ENCODE measurements at places on chromosomes 11 and 22.

DNA sequence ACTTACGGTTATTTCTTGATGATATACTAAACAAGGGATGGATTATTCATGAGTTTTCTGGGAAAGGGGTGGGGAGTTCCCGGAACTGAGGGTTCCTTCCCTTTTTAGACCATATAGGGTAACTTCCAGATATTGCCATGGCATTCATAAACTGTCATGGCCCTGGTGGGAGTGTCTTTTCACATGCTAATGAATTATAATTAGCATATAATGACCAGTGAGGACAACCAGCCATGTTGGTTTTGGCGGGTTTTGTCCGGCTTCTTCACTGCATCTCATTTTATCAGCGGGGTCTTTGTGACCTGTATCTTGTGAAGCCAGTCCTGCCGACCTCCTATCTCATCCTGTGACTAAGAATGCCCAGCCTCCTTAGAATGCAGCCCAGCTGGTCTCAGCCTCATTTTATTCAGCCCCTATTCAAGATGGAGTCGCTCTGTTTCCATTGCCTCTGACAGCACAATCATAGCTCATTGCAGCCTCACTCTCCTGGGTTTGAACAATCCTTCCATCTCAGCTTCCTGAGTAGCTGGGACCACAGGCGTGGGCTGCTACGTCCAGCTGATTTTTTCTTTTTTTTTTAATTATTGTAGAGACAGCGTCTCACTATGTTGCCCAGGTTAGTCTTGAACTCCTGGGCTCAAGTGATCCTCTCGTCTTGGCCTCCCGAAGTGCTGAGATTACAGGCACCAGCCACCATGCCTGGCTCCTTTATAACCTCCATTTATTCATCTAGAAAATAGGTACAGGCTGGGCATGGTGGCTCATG, 52.6 kb upstream of the EMID1 start:
- H3K36me3 ChIP-seq: no peaks in the 10 kb centered on the region
- DNase-seq: no peak
- H3K4me1 ChIP-seq: no peaks in the 10 kb centered on the region
- peak overlapping the region; percentile 61 for H3K27ac ChIP-seq
- no peak overlapping the region for H3K4me3 ChIP-seq

DNA sequence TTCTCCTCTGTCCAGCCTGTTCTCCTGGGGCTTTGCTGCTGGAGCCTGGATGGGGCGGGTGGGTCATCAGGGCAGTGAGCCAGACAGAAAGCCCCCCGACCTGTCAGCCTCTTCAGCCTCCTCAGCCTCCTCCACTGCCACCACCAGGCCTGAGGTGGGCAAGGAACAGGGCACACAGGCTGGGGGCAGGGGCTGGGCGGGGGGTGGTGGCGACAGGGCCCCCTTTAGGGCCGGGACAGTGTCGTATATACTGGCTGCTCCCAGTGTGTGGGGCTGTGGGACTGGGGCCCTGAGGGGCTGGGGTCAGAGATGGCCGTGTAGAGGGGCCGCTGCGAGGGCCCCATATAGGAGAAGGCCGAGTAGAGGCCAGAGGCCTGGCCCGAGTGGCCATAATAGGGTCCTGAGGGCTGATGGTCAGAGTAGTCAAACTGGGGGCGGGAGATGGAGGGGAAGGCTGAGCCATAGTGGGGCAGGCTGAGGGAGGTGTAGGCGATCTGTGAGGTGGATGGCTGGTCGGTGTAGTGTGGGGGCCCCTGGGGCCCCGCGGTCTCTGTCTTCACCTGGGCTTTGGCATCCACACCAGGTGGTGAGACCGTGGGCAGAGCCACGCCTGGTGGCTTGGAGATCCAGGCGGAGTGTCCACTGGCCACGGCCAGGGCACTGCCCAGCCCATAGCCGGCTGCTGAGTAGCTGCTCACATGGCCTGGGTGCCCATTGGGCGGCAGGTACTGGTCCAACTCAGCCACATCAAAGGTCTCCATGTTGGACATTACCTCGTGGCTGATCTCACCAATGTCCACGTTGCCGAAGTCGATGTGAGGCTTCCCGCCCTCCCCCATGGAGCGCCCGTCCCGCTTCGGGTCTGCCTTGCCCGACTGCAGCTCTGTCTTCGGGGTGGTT, 10.8 kb downstream of the SOX10 start:
- no peaks in the 10 kb centered on the region for H3K4me1 ChIP-seq
- H3K27me3 ChIP-seq: no peaks in the 10 kb centered on the region
- no peak overlapping the region for H3K4me3 ChIP-seq
- no peak for DNase-seq
- H3K27ac ChIP-seq: no peak overlapping the region
- peaks cover 3% of the 10 kb centered on the region for H3K36me3 ChIP-seq

- H3K27ac ChIP-seq: no peak overlapping the region
- no peak for DNase-seq
- no peaks in the 10 kb centered on the region for H3K36me3 ChIP-seq
- no peak overlapping the region for H3K4me3 ChIP-seq
Measured at GRCh38 chr11:123472236-123472935, 42.3 kb downstream of the GRAMD1B start.

GRCh38 chr11:5922749-5923426, 19.2 kb upstream of the OR56A3 start:
- H3K4me3 ChIP-seq: no peak overlapping the region
- no peak for DNase-seq
- H3K27ac ChIP-seq: no peak overlapping the region
- no peaks in the 10 kb centered on the region for H3K36me3 ChIP-seq
